ENCODE measurements at places on chromosomes 7 and 10. TPM values are rescaled to one million over a fixed set of nuclear protein-coding genes. Genes with fewer than 3 reads are reported as not detected.

SP8 gene
- not detected for total RNA-seq

UFSP1 gene
- total RNA-seq = 3.1 TPM

GET4 gene
- total RNA-seq = 30.3 TPM

ASB10 gene
- total RNA-seq = not detected

GRCh38 chr10:8133146-8133545 lies 78.7 kb downstream of the GATA3 start:
- H3K4me3 ChIP-seq = no peak overlapping the region
- H3K27me3 ChIP-seq = no peaks in the 10 kb centered on the region
- H3K36me3 ChIP-seq = no peaks in the 10 kb centered on the region
- no peak overlapping the region for H3K27ac ChIP-seq
- no peaks in the 10 kb centered on the region for H3K4me1 ChIP-seq
- no peak for DNase-seq

- H3K36me3 ChIP-seq = no peaks in the 10 kb centered on the region
- DNase-seq = no peak
- H3K27ac ChIP-seq = no peak overlapping the region
- H3K27me3 ChIP-seq = no peaks in the 10 kb centered on the region
Measured at GRCh38 chr10:69867699-69868558, 66.2 kb downstream of the COL13A1 start.

DNA sequence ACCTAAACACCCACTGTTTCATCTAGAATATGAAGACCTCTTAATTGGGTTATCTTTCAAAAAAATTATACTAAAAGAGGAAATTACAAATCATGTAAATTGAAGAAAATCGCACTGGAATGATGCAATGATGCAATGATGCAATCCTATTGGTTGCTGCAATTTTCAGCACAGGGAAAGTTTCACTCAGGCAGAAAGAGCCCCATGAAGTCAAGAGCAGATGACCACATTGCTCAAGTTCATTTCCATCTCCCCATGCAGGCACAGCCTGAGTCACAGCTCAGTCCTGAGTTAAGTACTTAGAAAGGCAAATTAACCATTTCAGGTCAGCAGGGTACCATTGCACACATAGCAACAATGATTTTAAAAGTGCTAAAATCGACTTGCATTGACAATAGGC lies 180.3 kb upstream of the MYO3A start:
- no peaks in the 10 kb centered on the region for H3K4me1 ChIP-seq
- no peak overlapping the region for H3K27ac ChIP-seq
- H3K27me3 ChIP-seq = peaks cover 2% of the 10 kb centered on the region
- H3K36me3 ChIP-seq = no peaks in the 10 kb centered on the region
- H3K4me3 ChIP-seq = no peak overlapping the region
